ENCODE measurements at places on chromosomes 12 and 14.
A peak's percentile ranks its signal among the peaks of the same experiment; 100 is the strongest.

GRCh38 chr12:31658471-31659086, 909 bp upstream of the ETFBKMT start:
- DNase-seq, result no peak

- peak; percentile 7 for DNase-seq
Measured at GRCh38 chr12:15599266-15600037, 189.7 kb downstream of the EPS8 start.

GRCh38 chr12:43692064-43692463, 66.5 kb downstream of the PUS7L start:
- no peak for DNase-seq

- DNase-seq, result no peak
Measured at GRCh38 chr14:87628129-87628528, 364.9 kb downstream of the GALC start.

- DNase-seq, result no peak
Measured at GRCh38 chr12:109770861-109771670, 57.4 kb downstream of the FAM222A start.

DNA sequence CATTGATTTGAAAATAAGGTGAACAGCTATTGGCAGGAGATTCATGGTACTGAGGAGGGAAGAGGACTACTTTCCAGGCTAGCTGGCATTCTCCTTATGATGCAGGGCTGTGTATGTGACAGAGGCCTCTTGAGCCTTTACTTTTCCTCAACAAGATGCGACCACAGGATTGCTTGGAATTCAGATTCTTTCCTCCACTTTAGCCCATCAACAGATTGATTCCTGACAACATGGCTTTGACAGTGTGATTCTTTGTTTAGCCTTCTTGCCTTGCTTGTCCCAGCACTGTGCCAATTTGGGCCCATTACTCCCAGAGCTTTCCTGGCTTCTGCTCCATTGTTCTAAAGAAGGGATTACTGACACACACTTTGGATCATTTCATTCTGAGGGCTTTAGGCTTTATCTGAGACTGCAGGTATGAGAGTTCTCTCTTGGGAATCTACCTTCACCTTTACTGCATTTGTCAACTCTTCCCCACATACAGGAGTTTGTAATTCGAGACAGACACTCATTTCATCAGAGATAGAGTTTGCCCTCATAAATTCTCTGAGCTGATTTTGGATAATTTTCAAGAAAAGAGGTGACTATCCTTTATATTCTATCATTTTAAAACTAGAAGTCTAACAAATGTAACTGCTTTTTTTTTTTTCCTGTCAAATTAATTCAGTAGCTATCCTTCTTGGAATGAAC, 206.4 kb upstream of the GZMB start:
- DNase-seq, result no peak

GRCh38 chr12:40655451-40655850, 36.8 kb upstream of the CNTN1 start:
- DNase-seq, result no peak

- DNase-seq, result no peak
Measured at GRCh38 chr12:47752121-47752520, 6.6 kb downstream of the RAPGEF3 start.

DNA sequence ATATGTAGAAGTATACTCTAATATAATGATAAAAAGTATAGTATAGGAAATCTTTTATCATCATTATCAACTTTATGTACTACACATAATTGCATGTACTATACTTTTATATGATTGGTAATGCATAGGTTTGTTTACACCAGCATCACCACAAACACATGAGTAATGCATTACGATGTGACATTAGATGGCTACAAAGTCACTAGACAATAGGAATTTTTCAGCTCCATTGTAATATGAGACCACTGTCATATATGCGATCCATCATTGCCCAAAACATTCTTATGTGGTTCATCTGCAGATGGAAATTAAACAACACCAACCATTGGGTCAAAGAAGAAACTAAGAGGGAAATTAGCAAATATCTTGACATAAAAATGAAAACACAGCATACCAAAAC, 4.4 kb downstream of the ADAM20 start:
- DNase-seq, result no peak

- no peak for DNase-seq
Measured at GRCh38 chr12:89636776-89637160, 71.9 kb downstream of the ATP2B1 start.

GRCh38 chr12:59036347-59036746, 116.0 kb upstream of the LRIG3 start:
- no peak for DNase-seq

- no peak for DNase-seq
Measured at GRCh38 chr14:99937475-99938244, 127.6 kb upstream of the EVL start.

DNA sequence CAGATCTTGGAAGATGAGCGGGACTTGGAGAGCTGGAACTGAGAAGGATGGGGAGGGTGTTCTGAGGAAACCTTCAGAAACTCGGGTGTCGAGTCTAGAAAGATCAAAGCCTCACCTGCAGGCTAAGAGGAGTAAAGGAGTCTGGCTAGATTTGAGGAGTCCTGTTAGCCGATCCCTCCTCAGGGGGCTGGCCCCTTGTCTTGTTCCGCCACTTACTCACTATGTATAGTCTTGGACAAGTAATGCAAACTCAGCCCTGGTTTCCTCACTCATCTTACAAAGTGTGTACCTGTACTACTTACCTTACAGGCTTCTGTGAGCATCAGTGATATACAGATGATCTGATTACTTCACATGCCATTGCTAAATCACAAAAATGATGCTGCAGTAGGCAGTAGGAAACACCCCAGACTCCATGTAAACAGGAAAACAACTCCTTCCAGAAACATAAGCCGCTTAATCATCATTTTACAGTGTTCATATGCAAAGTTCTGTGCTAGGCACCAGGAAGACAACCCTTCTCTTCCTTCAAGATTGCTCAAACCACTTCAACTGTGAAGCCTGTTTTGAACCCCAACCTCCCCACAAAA, 2.0 kb upstream of the SPTLC2 start:
- no peak for DNase-seq

GRCh38 chr14:33435911-33436689, 497.4 kb downstream of the NPAS3 start:
- no peak for DNase-seq

All from NCI-H345 (cell line).